ENCODE measurements at places on chromosomes 13 and 19.
A peak's percentile ranks its signal among the peaks of the same experiment; 100 is the strongest.

- DNase-seq = no peak
Measured at GRCh38 chr19:2550431-2551171, 74.7 kb downstream of the GADD45B start.

GRCh38 chr13:62035981-62036380, 620.3 kb upstream of the PCDH20 start:
- no peak for DNase-seq

- no peak for DNase-seq
Measured at GRCh38 chr19:339262-339887, 5.2 kb downstream of the MIER2 start.

DNA sequence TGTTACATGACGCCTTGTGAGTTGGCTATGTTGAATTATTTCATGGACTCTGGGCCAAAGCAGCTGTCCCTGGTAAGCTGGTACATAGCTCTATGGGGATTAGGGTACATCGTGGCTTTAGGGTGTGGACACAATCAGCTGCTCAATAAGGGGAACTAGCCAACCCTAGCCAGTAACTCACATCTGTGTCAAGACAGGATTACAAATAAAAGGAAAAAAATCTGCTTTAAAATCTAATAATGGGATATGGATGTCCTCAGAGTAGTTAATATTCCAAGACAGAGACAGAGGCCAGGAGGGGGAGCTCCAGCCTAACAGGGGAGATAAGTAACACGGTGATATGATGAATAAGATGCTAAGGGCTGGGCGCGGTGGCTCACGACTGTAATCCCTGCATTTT, 21.1 kb upstream of the ZNF766 start:
- DNase-seq = peak; percentile 67
